ENCODE measurements at places on chromosomes 2 and 18.
A peak's percentile ranks its signal among the peaks of the same experiment; 100 is the strongest.

GRCh38 chr2:165240916-165241315, 1.7 kb downstream of the SCN2A start:
- DNase-seq = no peak

GRCh38 chr2:139365189-139365588, 585.0 kb upstream of the NXPH2 start:
- DNase-seq = no peak

DNA sequence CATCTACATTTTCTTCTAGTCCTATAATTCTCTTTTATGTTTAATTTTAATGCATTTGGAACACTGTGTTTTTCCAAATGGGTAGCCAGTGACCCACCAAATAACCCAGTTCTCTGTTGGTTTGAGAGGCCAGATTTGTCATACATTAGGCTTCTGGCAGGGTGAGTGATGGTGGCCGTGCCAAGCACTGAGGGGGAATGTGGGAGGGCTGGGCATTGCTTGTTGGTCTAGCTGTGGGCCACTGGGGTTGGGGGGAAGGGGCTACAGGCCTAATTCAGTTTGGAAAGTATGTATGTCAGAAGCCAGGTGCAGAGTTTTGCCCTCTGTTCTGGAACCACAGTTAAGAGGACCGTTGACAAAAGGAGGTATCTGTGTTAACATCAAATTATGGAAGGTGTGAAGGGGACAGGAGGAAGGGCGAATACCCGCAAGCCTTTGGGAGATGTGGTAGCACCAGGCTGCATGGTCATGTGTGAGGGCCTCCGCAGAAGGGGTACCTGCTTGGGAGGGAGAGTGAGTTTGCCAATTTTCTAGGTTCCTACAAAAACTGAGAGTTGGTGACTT, 38.1 kb upstream of the SCLY start:
- no peak for DNase-seq

DNA sequence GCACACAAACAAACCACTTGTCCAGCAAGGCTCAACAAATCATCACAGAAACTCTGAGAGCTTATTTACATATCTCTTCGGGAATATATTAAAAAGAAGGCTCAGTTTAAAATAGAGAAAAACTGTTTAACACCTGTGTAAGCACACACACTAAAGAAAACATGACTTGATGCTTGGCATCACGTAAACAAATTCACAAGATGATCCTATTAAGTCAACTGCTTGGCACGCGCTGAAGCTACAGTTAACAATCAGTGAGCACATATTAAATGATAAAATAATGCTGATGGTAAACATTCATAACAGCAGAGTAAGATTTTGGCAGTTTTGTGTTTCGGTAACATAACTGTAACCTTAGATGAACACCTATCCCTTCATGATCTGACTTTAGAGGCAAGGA, 4.3 kb upstream of the HES6 start:
- DNase-seq = peak; percentile 9

DNA sequence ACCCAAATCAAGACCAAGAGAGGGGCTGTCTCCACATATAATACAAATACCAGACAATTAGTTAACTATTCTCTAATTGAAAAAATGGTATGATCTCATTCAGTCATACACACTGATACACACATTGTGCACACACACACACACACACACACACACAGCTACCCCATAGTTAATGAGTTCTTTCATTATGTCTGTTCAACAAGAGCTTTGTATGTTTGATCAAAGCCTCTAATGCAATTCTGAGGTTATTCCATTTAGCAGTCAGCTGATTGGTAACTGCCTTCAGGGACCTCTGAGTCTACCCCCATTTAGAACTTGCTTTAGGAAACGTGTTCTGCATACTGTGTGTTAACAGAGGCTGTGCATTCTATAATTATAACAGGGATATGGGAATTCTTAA, 741.4 kb upstream of the LRRTM4 start:
- no peak for DNase-seq

GRCh38 chr2:28321426-28321825, 71.2 kb upstream of the FOSL2 start:
- DNase-seq = no peak

- DNase-seq = no peak
Observed at GRCh38 chr2:121902171-121902591, 146.7 kb downstream of the TSN start.

- DNase-seq = no peak
Observed at GRCh38 chr2:167157523-167157922, 269.2 kb downstream of the XIRP2 start.

- no peak for DNase-seq
Observed at GRCh38 chr2:190809139-190809764, 71.4 kb upstream of the GLS start.

DNA sequence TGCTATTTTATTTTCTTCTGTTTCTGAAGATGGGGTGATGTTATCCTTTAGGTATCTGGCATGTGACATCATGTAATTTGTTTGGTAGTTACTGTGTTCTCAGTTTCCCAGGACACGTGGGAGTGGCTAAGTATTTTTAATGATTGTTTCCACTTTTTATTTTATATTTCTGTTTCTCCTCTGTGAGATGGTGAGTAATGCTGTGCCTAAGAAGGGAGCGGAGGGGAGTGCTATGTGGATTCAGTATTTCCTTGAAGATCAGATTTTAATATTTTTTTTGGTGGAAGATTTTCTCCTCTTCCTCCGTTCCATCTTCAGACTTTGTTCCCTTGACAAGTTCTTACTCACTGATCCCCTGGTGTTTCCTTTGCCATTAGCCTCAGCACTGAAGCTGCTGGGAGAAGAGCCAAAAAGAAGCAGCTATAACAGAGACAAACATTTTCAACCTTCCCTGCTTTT, 180.0 kb upstream of the MMADHC start:
- DNase-seq = no peak

- DNase-seq = no peak
Observed at GRCh38 chr2:95314598-95314963, 17.4 kb downstream of the KCNIP3 start.

GRCh38 chr2:193580176-193580950, 1385.6 kb upstream of the TMEFF2 start:
- DNase-seq = no peak

GRCh38 chr2:113818382-113818951, 62.0 kb upstream of the SLC35F5 start:
- no peak for DNase-seq

DNA sequence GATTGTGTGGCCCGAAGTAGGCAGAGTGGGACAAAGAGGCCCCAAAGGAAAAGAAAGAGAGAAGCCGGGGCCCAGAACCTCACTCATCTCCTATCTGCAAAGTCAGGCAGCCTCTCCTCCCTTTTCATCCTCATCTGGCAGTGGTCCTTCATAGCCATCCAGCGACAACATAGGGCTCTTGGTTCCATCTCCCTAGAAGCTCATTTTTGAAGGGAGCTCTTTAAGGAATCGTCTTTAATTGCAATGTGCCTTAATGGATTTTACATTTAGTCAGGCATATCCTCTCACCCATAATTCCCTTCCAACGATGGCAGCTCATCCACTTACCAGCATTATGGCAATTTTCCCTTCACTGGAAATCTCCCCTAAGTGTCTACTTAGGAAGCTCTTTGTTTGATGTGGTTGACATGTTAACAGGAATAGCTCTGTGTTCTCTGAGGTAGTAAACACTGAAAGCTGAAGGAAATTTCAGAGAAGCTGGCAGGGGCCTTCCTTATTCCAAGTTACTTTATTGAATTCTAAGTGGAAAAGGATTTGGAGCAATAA, 780.6 kb downstream of the TSN start:
- no peak for DNase-seq

DNA sequence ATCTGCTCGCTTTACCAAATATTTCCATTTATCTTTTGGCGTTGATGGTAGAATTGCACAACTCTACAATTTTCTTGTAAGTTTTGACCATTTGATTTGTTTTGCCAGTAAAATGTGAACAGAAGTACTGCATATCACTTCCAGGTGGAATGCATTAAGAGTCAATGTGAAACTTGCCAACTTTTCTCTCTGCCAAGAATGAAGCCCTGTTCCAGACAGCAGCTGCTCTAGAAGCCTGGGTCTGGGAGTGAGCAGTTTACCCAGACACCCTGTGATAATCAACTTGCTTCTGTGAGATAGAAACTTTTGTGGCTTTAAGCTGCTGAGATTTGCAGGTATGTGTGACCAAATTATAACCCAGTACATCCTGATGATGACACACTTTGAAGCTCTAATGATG, 115.9 kb upstream of the SYT4 start:
- DNase-seq = no peak

- no peak for DNase-seq
Observed at GRCh38 chr2:176162911-176163671, 6.0 kb downstream of the HOXD3 start.

- DNase-seq = no peak
Observed at GRCh38 chr18:57461652-57462269, 26.6 kb downstream of the ONECUT2 start.

DNA sequence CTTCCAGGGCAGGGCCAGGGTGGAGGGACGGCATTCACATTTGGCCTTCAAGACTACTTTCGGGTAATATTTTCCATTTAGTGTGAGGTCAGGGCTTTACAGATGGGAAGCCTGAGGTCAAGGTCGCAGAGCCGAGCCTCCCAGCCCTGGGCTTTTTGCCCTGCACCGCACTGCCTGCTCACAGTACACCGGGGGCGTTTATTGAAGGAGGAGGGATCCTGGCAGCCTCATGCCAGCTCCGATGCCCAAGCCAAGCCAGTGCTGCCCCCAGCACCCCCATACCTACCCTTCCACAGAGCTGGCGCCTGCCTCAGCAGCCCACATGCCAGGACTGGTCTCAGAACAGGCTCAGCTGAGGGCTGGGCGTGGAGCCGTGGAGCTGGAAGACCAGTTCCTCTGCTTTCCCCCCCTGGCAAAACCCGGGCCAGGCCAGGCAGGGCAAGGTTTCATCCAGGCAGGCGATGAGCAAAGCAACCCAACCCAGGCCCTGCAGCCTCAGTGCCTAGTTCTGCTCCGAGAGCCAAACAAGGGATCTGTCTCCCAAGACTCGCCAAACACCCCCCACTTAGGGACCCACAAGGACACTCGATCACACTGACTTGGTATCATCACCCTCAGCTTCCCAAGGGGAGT, 11.9 kb downstream of the SDC1 start:
- DNase-seq = no peak

- DNase-seq = no peak
Observed at GRCh38 chr2:32688541-32688940, 60.7 kb downstream of the TTC27 start.

DNA sequence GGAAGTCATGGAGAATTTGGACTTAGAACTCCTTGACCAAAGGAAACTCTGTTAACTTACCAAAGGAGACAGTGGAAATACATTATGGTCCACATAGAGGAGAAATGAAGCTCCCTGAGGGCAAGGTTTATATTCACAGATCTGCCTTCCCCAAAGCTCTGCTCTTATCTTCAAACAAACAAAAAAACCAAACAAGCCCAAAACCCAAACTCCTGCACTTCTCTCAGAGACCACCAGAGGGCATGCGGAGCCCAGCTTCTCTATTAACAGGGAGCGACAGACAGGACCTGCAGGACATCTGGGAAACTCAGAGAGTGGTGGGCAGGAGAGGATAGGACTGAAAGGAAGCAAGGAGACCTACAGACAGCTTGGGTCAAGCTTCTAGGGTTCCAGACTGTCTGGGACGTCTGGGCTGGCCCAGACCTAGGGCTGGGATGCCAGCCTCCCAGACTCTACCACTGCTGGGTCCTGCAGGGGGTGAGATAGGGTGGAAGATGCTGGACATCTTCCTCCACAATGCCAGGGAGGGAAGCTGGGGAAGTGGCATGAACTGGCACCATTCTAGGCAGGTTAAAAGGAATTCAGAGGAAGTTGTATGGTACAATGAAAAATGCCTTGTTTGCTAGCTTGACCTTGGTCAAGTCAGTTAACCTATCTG, 4.0 kb upstream of the WNT10A start:
- peak; percentile 65 for DNase-seq

DNA sequence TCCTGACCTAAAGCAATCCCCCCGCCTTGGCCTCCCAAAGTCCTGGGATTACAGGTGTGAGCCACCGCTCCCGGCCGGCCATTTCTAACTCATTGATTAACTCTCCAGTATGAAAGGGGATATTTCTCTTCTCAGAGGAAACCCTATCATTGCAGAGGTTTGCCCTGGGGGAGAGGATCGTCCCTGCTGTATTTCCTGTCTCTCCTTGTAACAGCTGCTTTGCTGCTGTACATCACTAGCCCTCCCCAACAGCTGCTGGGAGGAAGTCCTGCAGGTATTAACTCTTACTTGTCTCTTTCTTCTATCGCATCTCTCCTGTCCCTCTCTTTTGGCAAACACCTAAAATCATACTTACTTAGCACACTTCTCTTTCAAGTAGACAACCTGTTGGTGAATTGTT, 219.0 kb upstream of the DSEL start:
- DNase-seq = no peak

GRCh38 chr2:166115589-166115988, 12.2 kb downstream of the SCN1A start:
- no peak for DNase-seq

- DNase-seq = no peak
Observed at GRCh38 chr2:203534621-203535077, 452 bp downstream of the RAPH1 start.

DNA sequence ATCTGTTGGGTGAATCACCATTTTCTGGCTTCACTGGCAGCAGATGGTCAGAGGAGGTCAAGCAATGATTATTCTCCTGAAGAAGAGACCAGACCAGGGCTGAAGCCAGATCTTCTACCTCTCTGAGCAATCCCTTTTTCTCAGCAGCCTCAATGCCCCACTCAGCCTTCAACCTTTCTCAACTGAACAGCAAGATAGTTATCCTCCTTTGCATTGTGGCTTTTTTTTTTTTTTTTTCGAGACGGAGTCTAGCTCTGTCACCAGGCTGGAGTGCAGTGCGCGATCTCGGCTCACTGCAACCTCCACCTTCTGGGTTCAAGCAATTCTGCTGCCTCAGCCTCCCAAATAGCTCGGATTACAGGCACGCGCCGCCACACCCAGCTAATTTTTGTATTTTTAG, 50.5 kb downstream of the ZFP36L2 start:
- no peak for DNase-seq

GRCh38 chr2:231666171-231667095, 41.9 kb upstream of the PTMA start:
- DNase-seq = peak; percentile 79

- no peak for DNase-seq
Observed at GRCh38 chr18:4433717-4434116, 21.4 kb downstream of the DLGAP1 start.

GRCh38 chr2:46774499-46775228, 140.9 kb downstream of the MCFD2 start:
- no peak for DNase-seq

- DNase-seq = no peak
Observed at GRCh38 chr2:42217307-42217706, 48.2 kb downstream of the EML4 start.

DNA sequence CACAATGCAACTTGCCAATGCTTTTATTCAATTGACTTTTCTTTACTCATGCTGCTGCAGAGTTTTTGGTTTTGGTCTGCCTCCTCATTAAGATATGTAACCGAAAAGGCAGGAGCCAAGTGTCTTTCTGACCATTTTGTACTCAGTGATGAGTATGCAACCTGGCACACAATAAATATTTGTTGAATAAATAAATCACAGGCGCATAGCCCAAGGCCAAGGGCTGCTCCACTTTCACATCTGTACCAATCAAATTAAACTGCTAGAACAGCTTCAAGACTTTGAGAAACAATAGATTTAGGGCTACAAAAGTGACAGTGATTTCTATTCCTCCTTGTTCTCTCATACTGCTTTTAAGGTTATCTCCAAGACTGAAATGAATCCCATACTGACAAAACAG, 828.2 kb downstream of the RNF144A start:
- peak; percentile 22 for DNase-seq
